ENCODE measurements at places on chromosomes 2 and 18.

GRCh38 chr2:221254299-221254698 is 317.8 kb downstream of the EPHA4 start:
- no peak for DNase-seq

- peak; percentile 36 for DNase-seq
Measured at GRCh38 chr18:33495278-33495677, 54.8 kb upstream of the CCDC178 start.

DNA sequence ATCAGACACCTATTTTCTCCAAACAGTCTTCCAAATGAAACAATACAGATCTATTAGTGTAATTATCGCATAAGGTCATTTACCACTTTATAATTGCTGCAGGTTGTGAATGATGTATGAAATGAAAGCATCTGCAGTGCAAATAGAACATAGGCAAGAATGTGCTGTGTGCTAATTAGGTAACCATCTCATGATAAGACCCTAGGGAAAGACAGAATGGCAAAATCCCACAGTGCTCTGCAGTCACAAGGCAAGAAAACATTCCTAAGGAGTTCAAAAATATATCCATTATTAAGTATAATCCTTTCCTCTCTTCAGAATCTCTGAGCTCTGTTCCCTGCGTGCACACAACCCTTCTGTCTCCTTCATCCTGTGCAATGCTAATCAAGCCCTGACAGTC is 488.1 kb downstream of the NR4A2 start:
- DNase-seq = no peak

- no peak for DNase-seq
Measured at GRCh38 chr2:188235364-188235763, 56.3 kb upstream of the GULP1 start.

DNA sequence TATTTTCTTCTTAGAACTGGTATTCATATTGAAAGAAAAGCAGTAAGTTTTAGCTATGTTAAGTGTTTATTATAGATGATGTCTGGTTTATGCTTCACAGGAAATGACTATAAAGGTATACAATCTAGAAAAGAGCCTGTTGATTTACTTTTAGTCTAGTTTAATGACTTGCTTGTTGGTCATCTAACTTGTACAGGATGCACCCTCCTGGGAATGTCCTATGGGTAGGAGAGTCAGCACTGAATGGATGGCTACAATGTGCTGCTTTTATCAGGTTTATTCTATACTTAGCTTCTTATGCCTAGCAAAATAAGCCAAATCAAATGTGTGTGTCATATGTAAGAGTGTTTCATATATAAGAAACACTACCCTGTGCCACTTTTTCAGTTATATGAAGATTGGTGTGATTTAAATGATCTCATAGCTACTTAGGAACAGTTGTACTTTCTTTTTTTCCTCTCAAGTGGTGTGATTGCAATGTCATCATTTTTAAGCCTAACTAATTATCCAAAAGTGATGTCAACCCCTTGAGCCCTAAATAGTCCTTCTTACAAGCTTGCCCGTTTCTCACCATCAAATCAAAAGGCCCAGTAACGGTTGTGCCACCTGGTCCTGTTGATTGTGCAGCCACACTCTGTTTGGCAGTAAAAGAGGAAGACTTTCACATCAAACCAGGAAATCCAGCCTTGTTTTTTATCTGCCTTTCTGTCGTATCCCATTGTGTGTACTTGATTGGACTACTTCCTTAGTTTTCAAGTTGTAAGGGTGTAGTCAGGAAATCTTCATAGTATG is 176.0 kb downstream of the DIS3L2 start:
- no peak for DNase-seq

DNA sequence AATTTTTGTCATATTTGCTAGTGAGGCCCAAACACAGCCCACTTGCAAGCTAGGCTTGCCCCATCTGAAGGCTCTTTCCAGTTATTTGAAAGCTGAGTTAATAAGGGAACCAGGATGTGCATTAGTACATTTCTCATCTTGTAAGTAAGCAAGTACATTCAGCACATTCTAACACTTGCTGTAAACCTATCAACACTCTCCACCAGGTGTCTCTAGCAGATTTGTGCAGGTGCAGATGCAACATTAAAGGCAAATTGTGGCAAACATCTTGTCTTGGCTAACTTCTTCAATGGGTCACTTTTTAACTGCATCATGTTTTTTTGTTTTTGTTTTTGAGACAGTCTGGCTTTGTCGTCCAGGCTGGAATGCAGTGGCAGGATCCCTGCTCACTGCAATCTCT is 25.3 kb upstream of the MFSD6 start:
- peak; percentile 30 for DNase-seq

- DNase-seq = no peak
Measured at GRCh38 chr18:3121259-3121658, 98.5 kb downstream of the MYOM1 start.

DNA sequence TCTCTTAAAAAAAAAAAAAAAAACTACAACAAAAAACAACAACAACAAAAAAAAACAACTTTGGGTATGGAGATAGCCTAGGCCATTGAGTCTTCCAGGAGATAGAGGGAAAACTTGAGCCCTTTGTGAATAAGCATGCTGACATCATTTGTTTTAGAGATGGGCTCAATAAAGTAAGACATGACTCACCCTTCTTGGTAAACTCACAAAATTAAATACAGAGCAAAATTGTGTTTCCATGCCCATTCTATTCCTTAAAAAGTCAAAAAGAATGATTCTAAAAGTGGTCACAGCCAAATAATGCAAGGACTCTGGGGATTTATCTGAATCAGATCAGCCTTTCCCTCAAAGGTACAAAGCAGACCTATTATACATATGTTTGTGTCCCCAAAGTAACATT is 117.4 kb downstream of the ETAA1 start:
- no peak for DNase-seq

GRCh38 chr2:27615316-27615715 is 13.5 kb downstream of the CCDC121 start:
- no peak for DNase-seq

GRCh38 chr2:236576953-236577352 is 7.3 kb downstream of the ACKR3 start:
- DNase-seq = no peak

- DNase-seq = peak; percentile 43
Measured at GRCh38 chr2:129396980-129397599, 582.4 kb upstream of the RAB6C start.

DNA sequence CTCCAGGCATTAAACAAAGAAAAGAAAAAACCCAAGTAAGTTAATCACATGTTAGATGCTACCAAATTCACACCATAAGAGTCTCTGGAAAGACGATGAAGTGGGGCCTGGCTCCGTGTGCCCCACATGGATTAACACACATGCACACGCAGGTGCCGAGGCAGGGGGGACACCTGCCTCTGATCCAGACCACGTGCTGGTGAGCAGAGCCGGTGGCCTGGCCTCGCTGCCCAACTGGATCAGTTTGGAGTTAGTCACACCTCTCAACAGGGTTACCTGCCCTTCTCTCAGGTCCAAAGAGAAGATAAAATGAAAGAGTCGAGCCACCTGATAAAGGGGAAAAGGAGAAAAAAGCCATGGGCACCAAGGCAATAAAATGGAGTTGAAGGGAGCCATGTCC is 40.5 kb downstream of the MRPL35 start:
- no peak for DNase-seq

GRCh38 chr2:63272560-63272959 is 221.9 kb downstream of the OTX1 start:
- no peak for DNase-seq

- DNase-seq = no peak
Measured at GRCh38 chr18:62486290-62486964, 36.4 kb upstream of the ZCCHC2 start.

- peak; percentile 10 for DNase-seq
Measured at GRCh38 chr2:211879323-211879722, 659.3 kb downstream of the ERBB4 start.

DNA sequence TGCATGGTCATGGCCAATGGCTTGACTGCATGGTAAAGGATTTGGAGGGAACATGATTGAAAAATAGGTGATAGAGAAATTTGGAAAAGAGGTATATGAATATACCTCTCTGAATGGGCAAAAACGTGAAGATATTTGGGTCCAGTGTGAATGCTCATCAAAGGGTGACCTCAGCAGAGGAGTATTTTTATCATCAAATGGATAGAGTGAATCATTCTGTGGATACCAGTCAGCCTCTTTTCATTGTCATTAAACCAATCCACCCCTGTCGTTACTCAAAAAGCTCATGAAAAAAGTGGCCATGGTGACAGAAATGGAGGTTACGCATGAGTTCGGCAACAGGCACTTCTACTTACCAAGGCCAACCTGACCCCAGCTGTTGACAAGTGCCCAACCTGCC is 1074.7 kb downstream of the TSN start:
- DNase-seq = no peak

GRCh38 chr18:666177-666576 is 8.7 kb downstream of the TYMS start:
- DNase-seq = no peak

GRCh38 chr2:158458617-158458920 is 1.8 kb downstream of the PKP4 start:
- DNase-seq = peak; percentile 12

DNA sequence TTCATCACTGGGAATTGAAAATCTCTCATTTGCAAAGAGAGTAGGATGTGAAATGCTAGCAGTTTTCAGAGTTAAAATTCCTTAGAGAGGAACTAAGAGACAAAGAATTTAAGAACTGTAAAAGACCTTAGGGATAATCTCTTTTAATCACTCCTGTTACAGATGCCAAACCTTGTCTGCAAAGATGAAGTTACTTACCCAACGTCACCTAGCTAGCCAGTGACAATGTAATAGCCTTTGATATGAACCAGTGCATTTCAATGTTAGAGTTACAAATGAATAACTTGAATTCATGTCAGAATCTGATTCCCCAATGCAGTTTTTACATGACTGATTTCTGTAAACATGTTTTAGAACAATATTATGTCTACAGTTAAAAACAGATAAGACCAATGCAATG is 190.1 kb downstream of the LRP1B start:
- DNase-seq = no peak

Data from SK-N-SH (cell line).